ENCODE measurements at places on chromosomes 13 and 19.

DNA sequence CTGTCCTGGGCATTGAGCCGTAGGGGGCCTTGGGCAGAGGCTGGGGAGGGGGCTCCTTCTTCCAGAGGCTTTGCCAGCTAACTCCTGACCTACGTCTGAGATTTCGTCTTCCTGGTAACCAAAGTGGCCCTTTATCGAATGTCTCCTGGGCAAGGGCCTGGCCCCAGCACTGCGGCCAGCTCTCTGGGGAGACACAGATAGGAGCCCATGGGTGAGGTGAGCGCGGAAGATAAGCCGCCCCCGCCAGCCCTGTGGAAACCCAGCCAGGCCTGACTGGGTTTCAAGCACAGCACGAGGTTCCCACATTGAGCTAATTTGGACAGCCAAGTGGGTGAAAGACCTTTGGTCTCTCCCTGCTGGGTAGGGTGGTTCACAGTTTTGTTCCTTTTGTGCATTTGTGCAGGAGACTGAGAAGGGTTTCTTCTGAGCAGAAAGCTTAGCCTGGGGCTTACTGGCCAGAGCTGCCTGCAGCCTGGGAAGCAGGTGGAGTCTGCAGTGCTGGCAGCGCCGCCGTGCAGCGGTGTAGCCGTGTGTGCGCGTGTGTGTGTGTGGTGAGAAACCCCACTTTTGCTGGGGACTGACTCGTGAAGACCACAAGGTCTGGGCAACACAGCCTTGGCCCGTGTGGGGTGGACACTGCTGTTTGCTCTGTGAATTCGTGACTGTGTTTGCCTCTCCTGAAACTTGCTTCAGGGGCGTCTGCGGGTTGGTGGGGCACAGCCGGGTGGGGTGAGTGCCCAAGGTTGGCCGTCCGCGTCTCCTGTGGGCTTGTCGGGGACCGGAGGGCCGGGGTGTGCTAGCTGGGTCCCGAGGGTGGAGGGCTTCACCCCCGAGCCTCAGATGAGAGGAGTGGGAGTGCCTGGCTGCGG is 2.5 kb downstream of the BSG start:
- no peak for DNase-seq

GRCh38 chr19:54420383-54421168 is 5.3 kb downstream of the TTYH1 start:
- no peak for DNase-seq

- no peak for DNase-seq
These were observed 8.7 kb upstream of the NBEA start for GRCh38 chr13:34933349-34933748.

DNA sequence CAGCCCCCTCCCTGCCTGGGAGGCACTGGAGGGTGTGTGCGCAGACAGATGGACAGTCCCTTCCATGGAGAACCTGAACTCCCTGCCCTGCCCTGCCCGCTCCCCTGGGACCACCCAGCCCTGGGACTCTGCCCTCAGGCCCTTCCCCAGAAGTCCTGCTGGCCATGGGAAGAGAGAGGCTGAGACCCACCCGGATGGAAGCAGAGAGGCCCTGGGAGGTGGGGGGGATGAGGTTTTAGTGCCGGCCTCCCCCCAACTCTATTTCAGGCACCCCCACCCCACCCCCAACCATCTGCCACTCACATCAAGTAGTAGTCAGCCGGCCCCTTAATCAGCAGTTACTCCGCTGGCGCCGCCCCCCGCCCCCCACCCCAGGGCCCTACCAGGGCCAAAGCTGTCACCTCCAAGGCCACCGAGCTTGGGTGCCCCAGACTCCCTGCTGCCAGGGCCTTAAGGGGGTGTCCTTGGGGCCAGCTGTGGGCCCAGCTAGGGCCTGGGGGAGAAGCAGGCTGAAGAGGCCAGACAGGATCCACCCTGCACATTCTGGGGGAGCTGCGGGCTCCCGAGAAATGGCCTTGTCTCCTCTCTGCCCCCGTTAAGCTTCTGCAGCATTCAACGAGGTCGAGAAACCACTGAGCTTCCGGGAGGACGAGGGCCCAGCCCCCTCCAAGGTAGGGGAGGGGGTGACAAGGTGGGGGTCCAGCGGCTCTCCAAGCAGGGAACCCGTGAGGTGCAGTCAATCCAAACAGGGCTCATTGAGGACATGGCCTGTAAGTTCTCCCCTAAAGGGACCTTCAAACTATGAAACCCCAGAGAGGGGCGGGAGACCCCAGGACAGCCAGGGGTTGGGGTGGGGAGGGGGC is 17.4 kb downstream of the NMRK2 start:
- no peak for DNase-seq

GRCh38 chr19:41994994-41995958 is 1.2 kb upstream of the ATP1A3 start:
- no peak for DNase-seq

GRCh38 chr13:25688536-25688935 is 316.8 kb downstream of the ATP8A2 start:
- DNase-seq = no peak

DNA sequence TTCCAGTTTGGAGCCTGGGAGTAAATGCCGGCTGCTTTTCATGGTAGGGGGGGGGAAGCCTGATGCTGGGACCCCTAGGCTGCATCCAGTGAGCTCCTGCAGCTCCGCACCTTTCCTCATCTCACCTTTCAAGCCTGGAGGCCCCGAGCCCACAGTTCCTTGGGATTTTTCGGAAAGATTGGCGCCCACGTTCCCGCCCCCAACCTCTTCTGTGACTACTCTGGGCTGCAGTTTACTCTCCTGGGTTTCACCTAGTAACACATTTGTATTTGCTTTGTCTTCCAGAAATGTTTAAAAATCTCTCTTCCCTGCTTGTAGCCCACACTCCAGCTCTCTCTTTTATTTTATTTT is 51.9 kb upstream of the SPATA13 start:
- DNase-seq = no peak

Data from stimulated activated CD4-positive, alpha-beta T cell treated with anti-CD3 and anti-CD28 coated beads, TNF-alpha, amount 100 ng/mL, for 4 hours (primary cell).